AG09319 (cell line): ENCODE measurements at places on chromosomes 13 and 19.

GRCh38 chr19:17841810-17842662, 5.7 kb downstream of the JAK3 start:
- peak; percentile 69 for DNase-seq

DNA sequence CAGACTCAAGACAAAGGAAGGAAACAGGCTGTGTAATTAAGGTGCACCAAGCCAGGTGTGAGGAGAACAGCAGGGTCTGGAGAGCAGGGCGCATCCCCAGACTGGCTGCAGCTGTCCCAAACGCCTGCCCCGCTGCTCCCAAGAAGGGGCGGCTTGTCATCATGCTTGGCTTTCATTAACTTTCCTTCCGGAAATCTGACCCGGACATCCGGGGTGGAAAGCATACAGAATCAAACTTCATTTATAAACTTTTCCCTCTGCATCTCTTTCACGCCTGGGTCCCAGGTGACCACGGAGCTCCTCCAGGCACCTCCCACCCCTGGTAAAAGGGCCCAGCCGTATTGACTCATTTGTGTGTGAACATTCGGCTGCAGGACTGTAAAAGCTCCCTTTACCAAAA, 31.7 kb downstream of the TSHZ3 start:
- DNase-seq, result no peak

- DNase-seq, result no peak
These were observed 65.9 kb downstream of the GPC5 start for GRCh38 chr13:91464336-91464735.

DNA sequence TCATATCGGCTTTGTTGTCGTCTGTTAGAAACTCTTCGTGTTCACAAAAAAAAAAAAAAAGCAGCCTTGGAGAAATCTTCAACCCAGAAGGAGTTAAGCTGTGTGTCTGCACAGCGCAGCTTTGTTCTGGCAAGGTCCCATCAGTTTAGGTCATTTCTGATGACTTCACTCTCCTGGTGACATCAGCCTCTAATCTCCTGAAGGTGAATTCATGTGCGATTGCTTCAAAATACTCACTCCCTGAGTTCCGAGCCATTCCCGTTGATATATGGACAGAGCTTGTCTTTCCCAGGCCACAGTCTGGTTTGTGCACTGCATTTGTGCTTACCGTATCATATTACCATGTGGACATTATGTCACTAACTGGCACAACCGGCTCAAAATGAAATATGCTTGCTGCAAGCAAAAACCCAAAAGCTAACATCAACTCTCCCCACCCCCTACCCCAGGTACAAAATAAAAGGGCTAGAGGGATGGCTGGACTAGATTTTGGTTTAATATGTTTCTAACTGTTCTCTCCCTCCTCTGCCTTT, 342.4 kb downstream of the KCNRG start:
- DNase-seq, result no peak

- DNase-seq, result no peak
These were observed 67.3 kb downstream of the ZAR1L start for GRCh38 chr13:32247887-32248286.

GRCh38 chr13:30991184-30991583, 58.7 kb downstream of the TEX26 start:
- DNase-seq, result no peak

DNA sequence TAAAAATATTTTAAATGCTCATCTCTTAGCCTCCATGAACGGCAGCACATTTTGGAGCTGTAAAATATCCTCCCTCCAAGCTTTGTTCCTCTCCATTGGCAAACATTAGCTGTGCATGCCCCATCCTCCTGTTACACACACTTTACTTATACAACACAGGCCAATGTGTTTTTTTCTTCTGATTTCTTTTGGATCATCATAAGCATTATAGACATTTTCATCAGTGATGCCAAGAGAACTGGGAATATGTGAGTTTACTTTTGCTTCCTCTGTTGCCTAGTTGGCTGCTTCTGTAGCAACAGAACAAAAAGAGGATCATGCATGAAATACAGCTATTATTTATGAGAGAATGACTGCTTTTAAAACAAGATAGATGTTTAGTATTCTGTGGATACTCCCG, 142.6 kb downstream of the PCDH9 start:
- no peak for DNase-seq

GRCh38 chr13:23903906-23904280, 6.6 kb upstream of the C1QTNF9B start:
- no peak for DNase-seq

- DNase-seq, result no peak
These were observed 24.4 kb upstream of the ZNF561 start for GRCh38 chr19:9645472-9645871.

- no peak for DNase-seq
These were observed 7.9 kb upstream of the LILRB1 start for GRCh38 chr19:54622431-54622830.

GRCh38 chr13:43953370-43953769, 73.7 kb downstream of the LACC1 start:
- DNase-seq, result no peak

DNA sequence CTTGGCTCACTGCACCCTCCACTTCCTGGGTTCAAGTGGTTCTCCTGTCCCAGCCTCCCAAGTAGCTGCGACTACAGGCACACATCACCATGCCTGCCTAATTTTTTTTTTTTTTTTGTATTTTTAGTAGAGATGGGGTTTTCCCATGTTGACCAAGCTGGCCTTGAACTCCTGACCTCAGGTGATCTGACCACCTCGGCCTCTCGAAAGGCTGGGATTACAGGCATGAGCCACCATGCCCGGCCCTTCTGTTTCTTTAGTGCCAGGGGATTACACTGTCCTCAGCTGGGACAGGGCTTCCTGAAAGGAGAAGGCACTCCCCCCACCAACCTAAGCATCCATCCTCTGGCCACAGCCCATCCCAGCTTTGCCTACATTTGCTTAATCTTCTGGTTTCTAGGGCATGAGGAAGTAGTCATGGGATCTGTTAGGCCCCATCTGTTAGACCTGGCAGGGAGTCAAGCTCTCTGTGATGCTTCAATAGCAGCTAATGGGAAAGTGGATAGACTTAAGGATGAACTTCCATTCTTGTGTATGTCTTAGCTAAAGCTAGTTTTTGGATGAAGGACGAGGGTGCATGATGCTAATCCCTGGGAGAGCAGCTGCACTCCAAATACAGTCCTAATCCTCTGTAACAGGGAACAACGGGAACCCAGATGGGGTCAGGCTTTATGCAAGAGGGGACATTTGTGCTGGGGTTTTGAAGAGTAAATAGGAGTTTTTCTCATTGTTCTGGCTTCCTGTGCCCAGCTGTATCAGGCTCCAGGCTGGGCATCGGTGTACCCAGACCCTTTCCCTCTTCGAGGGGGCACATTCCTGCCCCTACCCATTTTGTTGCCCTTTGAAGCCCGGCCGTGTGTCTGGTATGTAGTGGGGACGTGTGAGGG, 2.6 kb downstream of the VAV1 start:
- DNase-seq, result no peak

DNA sequence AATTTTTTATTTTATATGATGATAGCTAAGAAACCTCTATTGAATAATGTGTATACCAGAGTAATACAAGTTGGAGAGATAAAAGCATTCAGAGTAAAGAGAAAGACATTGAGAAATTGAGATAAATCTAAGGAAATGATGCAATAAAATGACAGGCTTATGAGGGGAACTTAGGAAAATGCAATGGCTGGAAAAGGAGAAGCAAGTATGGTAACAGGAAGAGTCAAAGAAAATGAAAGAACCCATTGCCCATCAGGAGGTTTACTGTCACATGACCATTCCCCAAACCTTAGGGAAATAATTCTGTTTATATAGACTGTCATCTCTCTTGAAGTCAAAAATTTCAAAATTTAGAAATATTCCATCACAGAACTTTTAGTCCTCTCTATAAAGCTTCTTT, 808.0 kb upstream of the PRR20A start:
- DNase-seq, result no peak

GRCh38 chr13:66365101-66365500, 865.0 kb downstream of the PCDH9 start:
- DNase-seq, result no peak

- DNase-seq, result peak; percentile 94
These were observed 67.8 kb downstream of the GADD45B start for GRCh38 chr19:2543463-2544442.

- DNase-seq, result no peak
These were observed at the start of gene LGALS7B for GRCh38 chr19:38788478-38789243. Gene LGALS7B, plus strand, starts transcription at chr19:38789200. Its CDS starts 27 bp downstream, at chr19:38789227.

DNA sequence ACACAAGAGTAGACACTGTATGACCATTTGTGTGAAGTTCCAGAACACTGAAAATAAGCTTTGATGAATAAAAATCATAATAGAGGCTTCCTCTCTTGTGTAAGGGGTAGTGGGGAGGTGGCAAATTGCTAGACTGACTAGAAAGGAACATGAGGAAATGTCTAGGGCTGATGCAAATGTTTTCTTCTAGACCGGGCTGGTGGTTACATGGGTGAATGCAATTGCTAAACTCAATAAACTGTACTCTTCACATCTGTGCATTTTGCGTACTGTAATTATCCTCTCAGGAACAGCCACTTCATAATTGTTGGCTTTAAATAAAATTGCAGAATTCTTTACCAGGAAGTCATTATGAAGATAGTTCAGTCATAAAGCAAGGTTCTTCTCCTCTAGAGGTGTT, 5.2 kb upstream of the KBTBD7 start:
- DNase-seq, result peak; percentile 81

DNA sequence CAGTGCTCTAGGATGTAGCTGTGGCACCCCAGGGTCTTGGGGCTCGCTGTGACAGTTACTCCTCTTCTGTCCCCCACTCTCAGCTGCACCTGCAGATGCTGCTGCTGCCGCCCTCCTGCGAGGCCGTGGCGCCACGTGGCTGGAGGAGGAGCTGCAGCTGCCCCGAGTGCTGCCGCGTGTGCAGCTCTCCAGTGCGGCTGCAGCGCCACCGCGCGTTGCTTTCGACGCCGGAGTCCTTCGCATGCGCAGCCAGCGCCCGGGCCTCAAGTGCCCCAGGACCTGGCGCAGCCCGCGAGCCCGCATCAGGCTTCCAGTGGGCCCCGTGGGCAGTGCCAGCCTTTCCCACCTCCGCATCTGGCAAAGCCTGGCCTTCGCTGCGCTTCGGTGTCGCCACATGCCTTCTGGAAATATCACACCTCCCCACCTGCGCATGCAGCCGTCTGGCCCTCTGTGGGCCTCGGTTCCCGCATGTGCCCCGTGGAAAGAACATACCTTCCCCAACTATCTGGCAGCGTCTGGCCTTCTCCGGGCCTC, 692 bp upstream of the ZNF580 start:
- DNase-seq, result no peak

DNA sequence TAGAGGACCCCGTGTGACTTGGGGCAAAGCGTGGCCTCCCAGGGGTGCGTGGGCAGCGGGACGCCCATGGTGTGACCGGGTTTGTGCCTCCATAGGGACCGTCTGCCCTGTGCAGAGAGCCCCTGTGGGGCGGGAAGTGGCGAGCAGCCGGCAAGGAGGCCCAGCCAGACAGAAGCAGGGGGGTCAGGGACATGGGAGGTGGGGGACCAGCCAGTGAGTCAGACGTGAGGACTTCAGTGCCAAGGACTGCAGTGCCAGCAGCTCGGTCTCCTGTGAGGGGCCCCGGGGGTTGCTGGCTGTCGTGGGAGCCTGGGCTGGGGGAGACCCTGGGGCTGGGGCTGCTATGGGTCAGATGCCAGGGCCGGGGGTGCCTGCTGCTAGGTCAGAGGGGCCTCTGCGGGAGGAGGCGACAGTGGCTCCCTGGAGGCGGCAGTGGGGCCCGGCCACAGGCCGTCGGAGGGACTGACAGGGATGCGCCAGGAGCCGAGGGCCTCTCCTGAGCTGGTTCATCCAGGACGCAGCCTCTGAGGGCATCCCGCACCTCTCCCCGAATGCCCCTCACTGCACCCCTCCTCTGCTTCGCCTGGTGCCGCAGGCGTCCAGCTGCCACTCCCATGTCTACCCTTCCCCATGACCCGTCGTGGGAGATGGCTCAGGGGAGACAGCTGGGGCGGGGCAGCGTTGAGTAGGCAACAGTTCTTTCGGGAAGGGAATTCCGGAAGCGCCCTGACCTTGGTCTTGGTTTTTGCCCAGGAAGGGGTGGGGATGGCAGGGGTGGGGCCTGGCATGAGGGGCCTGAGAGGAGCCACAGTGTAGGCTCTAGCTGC, 80.0 kb downstream of the KDM4B start:
- no peak for DNase-seq

DNA sequence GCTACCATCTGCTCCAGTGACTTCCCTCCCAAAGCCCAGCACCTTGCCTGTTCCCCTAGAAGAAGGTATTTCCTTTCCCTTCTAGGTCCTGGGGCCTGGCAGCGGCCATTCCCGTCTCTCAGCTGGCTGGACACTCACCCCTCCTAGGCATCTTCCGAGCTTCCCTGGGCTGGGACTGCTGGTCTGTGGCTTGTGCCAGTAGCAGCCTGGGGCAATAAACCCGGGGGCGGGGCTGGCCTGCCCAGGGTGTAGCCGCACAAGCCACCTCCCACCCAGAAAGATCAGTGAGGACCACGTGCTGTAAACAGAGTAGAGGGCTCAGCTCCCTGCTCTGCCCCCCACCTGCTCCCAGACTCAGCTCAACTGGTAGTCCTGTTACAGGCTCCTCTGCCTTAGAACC, 15.0 kb downstream of the LIPE start:
- no peak for DNase-seq

- no peak for DNase-seq
These were observed 12.7 kb upstream of the PSMD8 start for GRCh38 chr19:38361633-38362075.

DNA sequence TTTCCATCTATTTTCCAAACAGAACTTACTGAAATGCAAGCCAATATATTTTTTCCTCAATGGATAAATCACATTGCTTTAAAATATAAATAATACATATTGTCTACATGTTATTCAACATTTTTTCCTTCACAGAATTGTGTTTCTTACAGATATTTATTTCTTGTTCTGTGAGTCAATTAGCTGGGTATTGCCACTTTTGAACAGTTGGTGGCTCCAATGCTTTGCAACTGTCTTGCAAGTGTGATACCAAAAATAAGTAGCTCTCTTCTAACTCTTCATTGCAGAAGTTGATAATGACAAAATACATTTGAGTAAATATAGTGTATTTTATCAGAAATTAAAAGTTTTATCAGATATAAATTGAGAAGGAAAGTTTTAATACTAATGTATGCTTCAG, 17.1 kb upstream of the GPC5 start:
- DNase-seq, result no peak

- DNase-seq, result no peak
These were observed 2.5 kb upstream of the KEAP1 start for GRCh38 chr19:10505583-10506229.

- no peak for DNase-seq
These were observed 528.7 kb downstream of the RFC3 start for GRCh38 chr13:34346626-34347025.

DNA sequence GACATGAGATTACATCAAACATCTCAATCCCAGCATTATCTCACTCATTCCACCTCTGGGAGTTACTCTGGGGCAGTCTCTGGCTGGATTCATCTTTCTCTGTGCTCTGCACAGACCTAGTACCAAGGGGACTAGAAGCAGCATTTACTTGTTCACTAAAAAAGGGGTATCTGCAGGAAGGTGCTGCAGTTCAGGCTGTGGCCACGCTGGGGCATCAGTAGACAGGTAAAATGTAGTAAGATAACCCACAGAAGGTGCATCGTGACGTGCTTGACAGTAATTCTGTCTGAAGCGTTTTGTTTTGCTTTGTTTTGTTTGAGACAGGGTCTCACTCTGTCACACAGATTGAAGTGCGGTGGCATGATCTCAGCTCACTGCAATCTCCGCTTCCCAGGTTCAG, 29.3 kb downstream of the ZNF564 start:
- no peak for DNase-seq
